ENCODE measurements at places on chromosomes 16 and 17.

DNA sequence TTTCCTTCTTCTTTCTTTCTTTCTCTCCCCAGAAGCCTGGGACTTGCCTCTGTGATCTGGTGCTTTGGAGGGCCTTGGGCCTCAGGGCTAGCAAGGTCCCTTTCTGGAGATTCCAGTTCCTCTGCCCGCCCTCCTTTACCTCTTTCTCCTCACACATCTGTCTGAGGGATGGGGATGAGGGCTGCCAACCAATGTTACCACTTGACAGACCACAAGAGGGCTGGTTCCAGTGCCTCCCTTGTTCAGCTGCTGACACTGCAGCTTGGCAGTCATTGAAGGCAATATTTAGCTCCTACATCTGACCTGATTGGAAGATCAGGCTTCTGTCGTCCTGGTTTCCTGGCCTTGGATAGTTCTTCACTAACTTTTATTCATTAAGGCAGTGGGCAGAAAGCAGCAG lies 3.6 kb upstream of the ZNF652 start:
- peak; percentile 25 for DNase-seq

DNA sequence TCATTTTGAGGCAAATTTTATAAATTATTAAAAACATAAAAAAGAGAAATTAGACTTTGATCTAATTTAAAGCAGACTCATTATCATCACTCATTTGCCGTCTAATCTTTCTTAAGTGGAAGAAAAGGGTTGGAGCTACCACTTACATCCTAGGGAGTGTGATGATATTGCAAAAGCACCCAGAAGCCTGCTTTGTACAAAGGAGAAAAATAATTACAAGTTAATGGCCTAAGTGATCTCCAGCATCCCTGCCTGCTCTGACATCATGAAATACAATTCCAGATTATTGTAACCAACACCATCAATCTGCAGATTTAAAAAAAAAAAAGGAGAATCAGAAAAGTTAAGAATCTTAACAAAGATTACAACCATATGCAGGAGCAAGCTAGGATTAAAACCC lies 260.2 kb downstream of the GRIN2A start:
- DNase-seq, result no peak

- DNase-seq, result no peak
Observed at GRCh38 chr16:83870830-83871229, 28.1 kb upstream of the MLYCD start.

DNA sequence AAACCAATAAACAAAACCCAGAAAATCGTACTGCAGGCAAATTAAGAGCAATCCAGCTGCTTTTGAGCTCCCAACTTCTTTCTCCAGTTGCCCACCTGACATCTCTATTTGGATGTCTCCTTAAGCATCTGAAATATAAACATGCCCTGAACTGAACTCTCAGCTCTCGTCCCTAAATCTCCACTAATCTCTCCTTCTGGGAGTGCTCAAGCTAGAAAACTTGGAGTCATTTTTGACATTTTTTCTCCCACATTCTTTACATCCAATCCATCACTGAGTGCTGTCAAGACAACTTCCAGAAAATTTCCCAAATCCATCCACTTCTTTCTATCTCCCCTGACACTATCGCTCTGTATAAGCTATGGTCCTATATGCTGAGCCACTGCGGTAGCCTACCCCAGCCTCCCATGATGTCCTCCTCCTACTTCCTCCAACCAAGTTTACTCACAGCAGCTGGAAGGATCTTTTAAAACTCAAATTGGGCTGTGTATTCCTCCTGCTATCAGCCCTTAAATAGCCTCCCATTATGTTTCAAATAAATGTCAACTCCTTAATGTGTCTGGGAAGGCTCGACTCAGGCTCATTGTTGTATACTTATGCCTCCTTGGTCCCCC lies 53.1 kb downstream of the HS3ST3B1 start:
- DNase-seq, result no peak

DNA sequence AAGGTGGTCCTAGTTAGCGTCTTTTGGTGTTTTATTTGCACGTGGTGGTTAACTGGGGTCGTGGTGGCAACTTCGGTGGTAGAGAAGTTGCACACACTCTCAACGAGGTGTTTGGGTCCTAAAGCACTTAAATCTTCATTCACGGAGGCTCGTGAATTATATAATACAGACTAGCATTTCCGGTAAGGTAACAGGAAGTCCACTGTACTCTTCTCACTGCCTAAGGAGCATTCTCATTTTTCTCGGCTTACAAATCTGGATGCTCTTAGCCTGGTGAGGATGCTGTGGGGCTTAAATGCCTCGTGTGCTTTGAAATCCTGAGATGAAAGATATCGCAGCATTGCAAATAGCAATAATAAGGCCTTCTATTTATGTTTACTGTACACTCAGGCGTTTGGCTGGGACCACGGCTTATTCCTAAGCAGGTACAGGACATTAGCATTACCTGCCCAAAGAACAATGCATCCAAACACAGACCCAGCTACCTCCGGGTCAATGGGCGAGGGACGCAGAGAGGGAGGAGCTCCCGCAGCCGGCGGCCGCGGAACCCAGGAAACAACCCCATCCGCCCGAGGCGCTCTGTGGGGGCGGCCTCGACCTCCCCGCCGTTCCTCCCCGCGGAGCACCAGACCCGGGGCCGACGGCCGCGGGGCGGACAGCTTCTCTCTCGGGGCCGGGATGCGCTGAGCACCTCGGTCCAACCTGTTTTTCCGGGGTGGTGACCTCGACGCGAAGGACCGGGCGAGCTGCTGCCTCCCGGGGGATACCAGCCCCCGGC lies 856 bp downstream of the DNAJA2 start:
- peak; percentile 47 for DNase-seq

DNA sequence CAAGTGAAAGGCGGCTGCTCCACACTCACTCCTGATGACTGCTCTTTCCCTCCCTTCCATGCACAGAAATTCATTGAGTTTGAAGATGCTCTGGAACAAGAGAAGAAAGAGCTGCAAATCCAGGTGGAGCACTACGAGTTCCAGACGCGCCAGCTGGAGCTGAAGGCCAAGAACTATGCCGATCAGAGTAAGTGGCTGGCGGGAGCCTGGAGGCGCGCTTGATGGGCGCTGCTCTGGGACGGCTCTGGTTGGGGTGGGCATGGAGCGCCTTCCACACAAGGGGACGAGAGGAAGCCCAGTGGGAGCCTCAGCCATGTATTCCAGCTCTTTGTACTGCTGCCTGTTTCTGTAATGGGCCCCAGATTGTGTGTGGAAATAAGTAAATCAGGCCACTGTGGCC lies 18.5 kb downstream of the MAPK8IP3 start:
- no peak for DNase-seq

DNA sequence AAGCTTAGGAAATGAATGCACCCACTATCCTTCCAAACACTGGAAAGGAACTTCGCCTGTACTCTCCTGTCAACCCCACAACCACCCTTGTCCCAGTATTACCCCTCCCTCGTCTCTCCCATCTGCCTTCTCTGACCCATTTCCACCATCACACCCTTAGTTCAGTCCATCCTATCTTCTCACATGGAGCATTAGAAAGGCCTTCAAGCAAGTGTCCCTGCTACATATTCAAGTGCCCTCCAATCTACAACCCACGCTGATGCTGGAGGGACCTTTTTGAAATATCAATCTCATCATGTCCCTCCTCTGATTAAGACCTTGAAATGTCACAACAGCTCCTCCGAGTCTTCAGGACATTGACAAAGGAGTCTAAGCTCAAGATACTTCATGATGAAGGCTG lies 133.8 kb upstream of the CCL2 start:
- DNase-seq, result no peak

GRCh38 chr16:30977502-30977901 lies 7.5 kb upstream of the HSD3B7 start:
- no peak for DNase-seq

DNA sequence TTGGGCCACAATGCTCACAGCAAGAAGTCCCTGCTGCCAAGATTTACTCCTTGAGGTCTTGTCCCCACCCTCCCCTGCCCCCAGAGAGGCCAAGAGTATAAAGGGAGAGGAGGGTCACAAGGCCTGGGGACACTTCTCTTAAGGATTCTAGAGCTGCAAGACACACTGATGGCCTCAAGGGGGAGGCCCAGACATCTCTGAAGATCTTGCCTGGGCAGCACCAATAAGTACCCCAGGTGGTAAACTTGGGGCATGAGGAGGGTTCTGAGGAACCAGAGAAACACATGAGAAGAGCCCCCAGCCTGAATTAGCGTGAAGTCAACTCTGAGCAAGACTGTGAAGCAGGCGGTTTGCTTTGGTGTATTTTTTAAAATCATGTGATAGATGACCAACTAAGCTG lies 26.8 kb upstream of the MTMR4 start:
- no peak for DNase-seq

- DNase-seq, result no peak
Observed at GRCh38 chr17:62819511-62820221, 11.6 kb upstream of the MARCHF10 start.

DNA sequence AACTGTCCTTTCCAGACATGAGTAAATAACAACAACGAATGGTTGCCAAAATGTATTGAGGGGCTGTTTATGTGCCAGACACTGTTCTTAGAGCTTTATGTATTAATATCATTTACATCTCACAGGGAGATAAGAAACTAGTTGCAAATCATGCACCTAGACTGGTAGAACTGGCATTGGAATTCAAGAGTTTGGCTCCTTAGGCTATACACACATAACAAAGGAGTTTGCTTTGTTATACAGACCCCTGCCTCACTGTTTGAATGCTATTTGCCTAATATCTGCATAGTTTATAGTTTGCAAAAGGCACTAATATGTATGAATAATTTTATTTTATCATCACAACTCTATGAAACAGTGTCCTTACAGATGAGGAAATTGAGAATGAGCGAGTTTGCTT lies 100.0 kb downstream of the FTO start:
- no peak for DNase-seq

GRCh38 chr17:68204736-68205135 lies 43.1 kb upstream of the AMZ2 start:
- no peak for DNase-seq

GRCh38 chr17:75159196-75160031 lies 5.1 kb upstream of the JPT1 start:
- no peak for DNase-seq

DNA sequence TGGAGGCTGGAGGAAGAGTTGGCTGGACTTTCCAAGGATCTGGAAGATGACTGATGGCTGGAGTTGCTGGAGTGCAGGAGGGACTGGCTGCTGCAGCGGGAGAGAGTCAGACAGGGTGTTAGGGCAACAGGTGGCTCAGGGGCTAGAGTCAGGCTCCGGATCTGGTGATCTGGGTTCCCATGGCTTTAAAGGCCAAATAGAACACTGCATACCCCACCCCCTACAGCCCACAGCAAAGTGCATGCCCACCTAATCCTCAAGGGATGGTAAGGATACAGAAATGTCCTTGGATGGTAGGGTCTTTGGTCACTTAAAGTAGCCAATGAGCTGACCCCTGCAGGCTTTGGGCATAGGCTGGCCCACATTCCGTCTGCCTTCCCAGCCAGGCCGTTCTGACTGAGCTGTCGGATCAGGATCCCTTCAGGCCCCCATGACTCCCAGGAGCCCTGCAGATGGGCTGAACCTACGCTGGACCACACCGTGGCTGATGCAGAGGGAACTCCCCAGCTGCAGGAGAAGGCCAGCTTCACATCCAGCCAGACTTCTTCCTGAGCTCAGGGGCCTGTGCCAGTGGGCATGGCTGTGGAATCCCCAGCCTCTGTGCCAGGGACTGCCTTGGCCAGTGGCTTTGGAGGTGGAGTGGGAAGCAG lies 13.9 kb downstream of the TNS4 start:
- DNase-seq, result no peak

DNA sequence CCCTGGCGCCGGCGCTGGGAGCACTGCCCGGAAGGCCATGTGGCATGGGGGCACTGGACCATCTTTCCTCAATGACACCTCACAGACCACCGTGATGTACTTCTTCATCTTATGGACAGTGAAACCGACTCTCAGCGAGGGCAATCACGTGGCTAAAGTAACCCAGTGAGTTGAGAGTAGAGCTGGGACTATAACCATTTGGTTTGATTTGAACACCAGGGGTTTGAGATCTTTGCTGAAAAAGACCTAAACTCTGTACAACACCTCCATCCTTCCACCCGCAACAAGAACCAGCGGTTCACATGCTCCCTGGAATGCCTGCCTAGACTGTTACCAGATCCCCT lies 3.3 kb downstream of the ITGA2B start:
- DNase-seq, result no peak

- no peak for DNase-seq
Observed at GRCh38 chr16:63789603-63790002, 1332.3 kb downstream of the CDH11 start.

DNA sequence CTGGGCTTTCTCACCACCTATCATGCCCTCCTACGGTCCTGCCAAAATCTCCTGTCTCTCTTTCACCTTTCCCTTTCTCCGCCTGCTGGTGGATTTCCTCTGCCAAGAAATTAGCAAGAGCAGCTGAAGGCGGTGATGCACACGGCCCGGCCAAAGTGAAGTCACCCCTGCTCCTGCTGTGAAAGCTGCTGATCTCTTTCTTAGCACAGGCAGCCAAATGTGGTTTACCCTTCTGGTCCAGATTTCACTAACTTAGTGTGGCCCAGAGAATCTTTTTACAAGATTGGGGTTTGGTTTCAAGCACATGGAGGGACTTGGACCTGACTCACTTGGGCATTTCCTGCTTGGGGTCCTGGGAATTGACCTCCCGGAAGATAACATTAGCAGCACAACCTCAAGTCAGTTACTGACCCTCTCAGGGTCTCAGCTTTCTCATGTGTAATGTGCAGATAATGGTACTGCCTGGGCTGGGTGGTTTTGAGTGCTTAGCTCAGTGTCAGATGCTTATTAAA lies 155.7 kb downstream of the SOCS1 start:
- DNase-seq, result no peak

DNA sequence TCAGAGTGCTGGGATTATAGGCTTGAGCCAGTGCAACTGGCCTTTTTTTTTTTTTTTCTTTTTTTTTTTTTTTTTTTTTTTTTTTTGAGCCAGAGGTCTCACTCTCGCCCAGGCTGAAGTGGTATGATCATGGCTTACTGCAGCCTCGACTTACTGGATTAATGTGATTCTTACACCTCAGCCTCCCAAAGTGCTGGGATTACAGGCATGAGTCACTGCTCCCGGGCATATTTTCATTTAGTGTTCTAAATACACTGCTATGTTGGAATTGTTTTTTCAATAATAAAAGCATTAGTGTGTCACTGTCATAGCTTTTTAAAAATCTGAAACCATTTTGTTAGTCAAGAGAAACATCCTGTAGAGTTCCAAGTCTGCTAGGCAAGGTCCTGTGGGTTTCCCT lies 40.3 kb downstream of the NDE1 start:
- no peak for DNase-seq

DNA sequence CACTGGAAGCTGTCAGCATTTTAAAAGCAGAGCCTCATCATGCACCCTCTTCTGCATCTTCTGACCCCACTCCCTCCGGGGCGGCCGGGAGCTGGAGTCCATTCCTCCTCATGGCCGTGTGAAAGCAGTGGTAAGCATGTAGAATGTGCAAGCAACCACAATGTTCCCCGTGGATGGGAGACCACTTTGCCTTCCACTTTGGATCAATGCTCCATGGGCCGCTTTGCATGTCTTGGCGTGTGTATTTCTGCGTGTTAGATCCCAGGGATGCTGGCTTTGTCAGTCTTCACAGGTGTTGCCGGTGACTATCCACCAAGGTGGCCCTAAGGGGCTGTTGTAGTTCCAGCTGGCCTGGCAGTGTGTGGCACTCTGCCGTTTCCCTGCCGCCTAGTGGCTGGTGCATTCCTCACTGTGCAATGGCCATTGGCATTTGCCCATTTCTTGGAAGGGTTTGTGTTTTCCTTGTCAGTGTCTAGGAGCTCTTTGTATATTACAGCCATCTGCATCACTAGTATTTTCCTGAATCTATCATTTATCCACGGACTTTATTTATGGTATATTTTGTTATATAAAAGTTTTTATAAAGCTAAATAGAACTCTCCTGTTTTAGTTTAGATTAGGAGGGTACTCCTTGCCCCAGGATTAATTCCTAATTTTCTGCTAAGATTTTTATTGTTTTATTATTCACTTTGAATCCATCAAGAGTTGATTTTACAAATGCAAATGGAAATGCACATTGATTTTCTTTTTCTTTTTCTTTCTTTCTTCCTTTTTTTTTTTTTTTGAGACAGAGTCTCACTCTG lies 5.8 kb upstream of the ALDH3A1 start:
- DNase-seq, result no peak
